ENCODE measurements at places on chromosomes 5 and 9.

GRCh38 chr9:1869843-1870242 lies 145.3 kb upstream of the SMARCA2 start:
- H3K27me3 ChIP-seq: no peaks in the 10 kb centered on the region
- DNase-seq: peak; percentile 45
- no peak overlapping the region for H3K27ac ChIP-seq
- no peak overlapping the region for H3K4me3 ChIP-seq

GRCh38 chr9:73023025-73023541 lies 70.2 kb upstream of the ALDH1A1 start:
- peak; percentile 61 for DNase-seq
- peaks cover 13% of the 10 kb centered on the region for H3K4me1 ChIP-seq
- no peaks in the 10 kb centered on the region for H3K36me3 ChIP-seq
- peak overlapping the region; percentile 3 for H3K27ac ChIP-seq
- H3K4me3 ChIP-seq: no peak overlapping the region

DNA sequence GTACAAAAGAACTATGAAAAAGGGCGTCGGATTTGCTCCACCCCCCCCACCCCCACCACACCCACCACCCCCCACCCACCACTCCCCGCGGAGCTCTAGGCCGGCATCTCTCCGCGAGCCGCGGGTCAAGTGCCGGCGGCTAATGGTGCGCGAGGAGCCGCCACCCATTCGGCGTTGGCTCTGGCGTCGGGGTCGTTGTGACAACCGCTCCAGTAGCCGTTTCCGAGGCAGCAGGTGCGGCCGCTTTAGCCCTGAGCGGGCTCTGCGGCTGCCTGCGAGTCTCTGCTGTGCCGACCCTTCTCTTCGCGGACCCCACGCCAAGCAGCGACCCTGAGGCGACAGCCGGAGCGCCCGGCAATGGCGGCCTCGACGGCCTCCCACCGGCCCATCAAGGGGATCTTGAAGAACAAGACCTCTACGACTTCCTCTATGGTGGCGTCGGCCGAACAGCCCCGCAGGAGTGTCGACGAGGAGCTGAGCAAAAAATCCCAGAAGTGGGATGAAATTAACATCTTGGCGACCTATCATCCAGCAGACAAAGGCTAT lies at the start of gene PPP1R2B:
PPP1R2B (plus strand) TSS at position 90 of the 546 bp plus-strand sequence; CDS start at position 358, 268 bp downstream.
- H3K4me1 ChIP-seq: no peaks in the 10 kb centered on the region
- H3K27ac ChIP-seq: no peak within 1 kb of the TSS
- no peak for DNase-seq
- no peaks in the 10 kb centered on the region for H3K27me3 ChIP-seq

DNA sequence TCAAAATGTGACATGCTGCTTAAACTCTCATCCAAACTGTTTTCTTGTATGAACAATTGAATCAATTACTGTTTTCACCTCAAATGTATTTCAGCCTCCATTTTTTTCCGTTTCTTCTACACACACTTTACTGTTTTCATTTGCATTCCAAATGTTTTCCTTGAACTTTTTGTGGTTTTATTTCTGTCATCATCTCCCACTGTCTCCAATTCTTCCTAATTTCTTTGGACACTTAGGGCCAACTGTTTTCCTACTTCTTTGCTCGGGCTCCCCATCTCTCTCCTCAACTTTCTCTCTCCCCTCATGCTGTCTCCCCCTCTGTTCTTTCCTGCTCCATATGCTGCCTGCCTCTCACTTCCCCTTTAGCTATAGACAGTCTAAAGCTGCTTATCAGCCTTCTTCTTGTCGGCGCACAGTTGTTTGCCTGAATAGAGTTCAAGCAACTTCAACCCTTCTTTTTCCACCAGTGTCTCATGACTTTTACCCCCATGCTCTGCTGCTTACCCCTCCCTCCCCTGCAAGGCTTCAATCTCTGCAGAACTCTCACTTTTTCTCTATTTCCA lies 443.4 kb downstream of the DTWD2 start:
- H3K27ac ChIP-seq: no peak overlapping the region
- H3K27me3 ChIP-seq: no peaks in the 10 kb centered on the region
- no peaks in the 10 kb centered on the region for H3K36me3 ChIP-seq
- no peak overlapping the region for H3K4me3 ChIP-seq

GRCh38 chr9:87766697-87767096 lies 40.8 kb downstream of the CTSL start:
- H3K27ac ChIP-seq: peak overlapping the region; percentile 82
- peak; percentile 71 for DNase-seq
- H3K4me1 ChIP-seq: peaks cover 25% of the 10 kb centered on the region
- no peaks in the 10 kb centered on the region for H3K27me3 ChIP-seq
- no peak overlapping the region for H3K4me3 ChIP-seq

GRCh38 chr5:157020511-157021222 lies 38.2 kb downstream of the HAVCR1 start:
- no peaks in the 10 kb centered on the region for H3K27me3 ChIP-seq
- H3K27ac ChIP-seq: no peak overlapping the region
- H3K4me3 ChIP-seq: no peak overlapping the region
- DNase-seq: no peak
- peaks cover 13% of the 10 kb centered on the region for H3K4me1 ChIP-seq
- no peaks in the 10 kb centered on the region for H3K36me3 ChIP-seq

GRCh38 chr9:26321935-26322334 lies 570.7 kb downstream of the CAAP1 start:
- H3K4me3 ChIP-seq: no peak overlapping the region
- H3K27me3 ChIP-seq: no peaks in the 10 kb centered on the region
- H3K36me3 ChIP-seq: no peaks in the 10 kb centered on the region
- H3K4me1 ChIP-seq: no peaks in the 10 kb centered on the region

DNA sequence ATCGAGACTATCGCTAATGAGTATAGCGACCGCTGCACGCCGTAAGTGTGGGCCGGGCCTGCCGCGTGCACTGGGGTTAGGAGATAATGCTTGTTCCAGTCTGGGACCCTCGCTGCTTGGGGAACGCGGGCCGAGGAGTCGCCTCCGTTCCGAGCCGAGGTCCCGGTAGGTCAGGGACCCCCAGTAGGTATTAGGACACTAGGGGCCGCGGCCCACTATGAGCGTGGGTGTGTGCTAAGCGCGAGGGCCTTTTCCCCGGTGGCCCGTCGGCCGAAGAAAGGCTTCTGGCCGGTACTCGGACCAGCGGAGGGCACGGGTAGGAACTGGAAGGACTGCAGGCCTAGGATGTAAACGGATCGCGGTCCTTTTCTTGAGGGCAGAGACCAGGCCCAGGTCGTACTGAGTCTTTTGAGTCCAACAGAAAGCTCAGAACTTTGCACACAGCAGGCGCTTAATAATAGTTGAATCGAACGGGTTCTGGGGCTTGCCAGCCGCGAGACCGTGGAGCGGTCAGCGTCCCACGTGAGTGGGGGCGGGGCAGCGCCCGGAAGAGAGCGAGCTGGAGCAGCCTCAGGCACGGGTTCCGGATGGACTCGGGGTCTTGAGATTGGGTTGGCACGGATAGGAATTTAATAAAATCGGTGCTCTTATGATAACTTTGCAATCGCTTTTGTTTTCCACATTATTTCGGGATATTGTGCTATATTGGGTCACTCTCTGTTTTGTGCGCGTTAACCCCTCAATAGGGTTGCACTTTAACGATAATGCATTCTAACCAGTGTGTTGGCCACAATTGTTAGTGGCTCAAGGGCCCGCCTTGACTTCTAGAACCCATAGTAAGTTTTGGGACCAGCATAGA lies 733 bp downstream of the HSPA4 start:
- H3K4me1 ChIP-seq: peaks cover 58% of the 10 kb centered on the region
- H3K27ac ChIP-seq: peak overlapping the region; percentile 99
- DNase-seq: peak; percentile 80
- H3K4me3 ChIP-seq: peak overlapping the region; percentile 95

- no peaks in the 10 kb centered on the region for H3K27me3 ChIP-seq
- DNase-seq: peak; percentile 23
Observed at GRCh38 chr9:2621722-2622460, at the start of gene VLDLR. Gene VLDLR (plus strand): TSS chr9:2621787. CDS start chr9:2622190, 403 bp downstream.

- H3K4me1 ChIP-seq: peaks cover 6% of the 10 kb centered on the region
- peaks cover 24% of the 10 kb centered on the region for H3K36me3 ChIP-seq
- H3K27ac ChIP-seq: no peak overlapping the region
- H3K4me3 ChIP-seq: no peak overlapping the region
Observed at GRCh38 chr5:78560000-78560855, 88.3 kb downstream of the LHFPL2 start.

- no peak overlapping the region for H3K27ac ChIP-seq
- no peaks in the 10 kb centered on the region for H3K27me3 ChIP-seq
- no peak for DNase-seq
- peaks cover 4% of the 10 kb centered on the region for H3K36me3 ChIP-seq
- no peaks in the 10 kb centered on the region for H3K4me1 ChIP-seq
Observed at GRCh38 chr5:172410160-172410559, 44.2 kb downstream of the SH3PXD2B start.

- H3K27ac ChIP-seq: peak overlapping the region; percentile 86
- H3K36me3 ChIP-seq: peaks cover 49% of the 10 kb centered on the region
- DNase-seq: peak; percentile 59
- peak overlapping the region; percentile 99 for H3K4me3 ChIP-seq
- H3K27me3 ChIP-seq: no peaks in the 10 kb centered on the region
Observed at GRCh38 chr5:179858241-179858585, 404 bp downstream of the MRNIP start.

DNA sequence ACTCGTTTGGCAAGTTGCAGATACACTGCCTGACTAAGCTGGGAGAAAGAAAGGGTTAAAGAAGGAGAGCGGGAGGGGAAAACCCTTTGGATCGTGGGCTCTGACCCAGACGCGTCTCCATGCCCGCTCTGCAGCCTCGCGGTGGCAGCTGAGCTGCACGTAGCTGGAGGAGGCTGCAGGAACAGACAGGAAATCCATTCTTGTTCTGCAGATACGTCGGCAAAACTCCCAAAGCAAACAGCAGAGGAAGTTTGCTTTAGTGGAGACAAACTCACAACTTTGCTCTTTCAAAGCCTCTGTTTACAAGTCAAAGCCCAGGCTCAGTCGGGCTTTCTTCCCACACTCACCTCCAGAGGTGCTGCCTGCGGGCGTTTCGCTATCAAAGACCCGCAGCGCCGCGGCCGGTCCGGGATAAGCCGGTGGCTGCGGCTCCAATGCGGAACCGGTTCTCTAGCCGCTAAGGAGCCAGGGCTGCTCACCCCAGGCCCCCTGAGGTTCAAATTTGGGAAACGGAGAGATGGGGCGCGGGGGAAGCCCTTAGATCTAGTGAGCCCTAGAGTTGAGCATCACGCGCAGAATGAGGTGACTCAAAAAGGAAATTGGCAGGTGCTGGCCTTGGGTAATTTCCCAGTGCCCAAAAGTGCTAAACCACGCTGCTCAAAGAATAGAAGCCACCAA lies 60.7 kb downstream of the MAT2B start:
- no peak overlapping the region for H3K27ac ChIP-seq
- H3K4me3 ChIP-seq: peak overlapping the region; percentile 64
- H3K4me1 ChIP-seq: no peaks in the 10 kb centered on the region
- peak; percentile 44 for DNase-seq

GRCh38 chr9:35051069-35051967 lies 21.1 kb downstream of the VCP start:
- no peaks in the 10 kb centered on the region for H3K27me3 ChIP-seq
- peak overlapping the region; percentile 0 for H3K27ac ChIP-seq
- no peaks in the 10 kb centered on the region for H3K4me1 ChIP-seq
- peak; percentile 46 for DNase-seq

GRCh38 chr5:5270161-5270560 lies 130.0 kb downstream of the ADAMTS16 start:
- DNase-seq: no peak
- no peak overlapping the region for H3K4me3 ChIP-seq
- H3K36me3 ChIP-seq: no peaks in the 10 kb centered on the region
- no peaks in the 10 kb centered on the region for H3K27me3 ChIP-seq
- H3K27ac ChIP-seq: no peak overlapping the region

DNA sequence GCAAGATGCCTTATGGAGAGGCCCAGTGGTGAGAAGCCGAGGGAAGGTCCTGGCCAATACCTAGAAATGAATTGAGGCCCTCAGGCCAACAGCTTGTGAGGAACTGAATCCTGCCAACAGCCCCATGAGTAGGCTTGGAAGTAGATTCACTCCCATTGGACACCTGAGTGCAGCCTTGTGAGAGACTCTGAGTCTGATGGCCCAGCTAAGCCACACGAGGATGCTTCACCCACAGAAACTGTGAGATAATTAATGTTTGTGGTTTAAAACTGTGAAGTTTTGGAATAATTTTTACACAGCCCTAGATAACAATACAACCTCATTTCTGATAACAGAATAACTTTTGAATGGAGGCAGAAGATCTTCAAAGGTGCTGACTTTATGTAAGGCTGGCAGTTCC lies 65.9 kb upstream of the DAP start:
- no peaks in the 10 kb centered on the region for H3K4me1 ChIP-seq
- no peaks in the 10 kb centered on the region for H3K36me3 ChIP-seq
- no peak for DNase-seq
- no peak overlapping the region for H3K4me3 ChIP-seq
- peaks cover 43% of the 10 kb centered on the region for H3K27me3 ChIP-seq

GRCh38 chr9:124973807-124974206 lies 32.9 kb upstream of the GOLGA1 start:
- H3K27ac ChIP-seq: peak overlapping the region; percentile 73
- H3K36me3 ChIP-seq: no peaks in the 10 kb centered on the region
- no peak for DNase-seq
- H3K27me3 ChIP-seq: no peaks in the 10 kb centered on the region
- H3K4me1 ChIP-seq: no peaks in the 10 kb centered on the region

DNA sequence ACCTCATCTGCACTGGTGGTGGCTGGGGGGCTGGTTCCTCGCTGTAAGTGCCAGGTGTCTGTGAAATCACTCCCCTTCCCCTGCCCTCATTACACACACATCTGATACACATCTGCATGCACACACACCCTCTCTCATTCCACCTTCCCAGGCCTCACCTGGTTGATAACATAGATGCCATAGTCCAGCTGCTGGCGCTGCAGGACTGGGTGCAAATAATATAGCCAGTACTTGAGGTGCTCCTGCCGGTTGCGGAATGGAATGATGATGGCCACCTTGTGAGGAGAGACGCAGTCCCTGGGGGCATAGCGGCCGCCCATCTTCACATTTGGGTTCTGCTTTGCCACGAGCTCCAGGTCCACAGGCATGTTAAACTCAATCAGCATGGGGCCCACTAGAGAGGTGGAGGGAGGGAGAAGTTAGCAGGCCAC lies 32.1 kb downstream of the B4GALT1 start:
- no peaks in the 10 kb centered on the region for H3K27me3 ChIP-seq
- peaks cover 39% of the 10 kb centered on the region for H3K4me1 ChIP-seq
- no peak overlapping the region for H3K27ac ChIP-seq
- no peak overlapping the region for H3K4me3 ChIP-seq

GRCh38 chr5:23001120-23001519 lies 148.0 kb upstream of the CDH12 start:
- no peak overlapping the region for H3K27ac ChIP-seq
- H3K4me1 ChIP-seq: no peaks in the 10 kb centered on the region
- no peak overlapping the region for H3K4me3 ChIP-seq
- no peaks in the 10 kb centered on the region for H3K36me3 ChIP-seq
- H3K27me3 ChIP-seq: no peaks in the 10 kb centered on the region

DNA sequence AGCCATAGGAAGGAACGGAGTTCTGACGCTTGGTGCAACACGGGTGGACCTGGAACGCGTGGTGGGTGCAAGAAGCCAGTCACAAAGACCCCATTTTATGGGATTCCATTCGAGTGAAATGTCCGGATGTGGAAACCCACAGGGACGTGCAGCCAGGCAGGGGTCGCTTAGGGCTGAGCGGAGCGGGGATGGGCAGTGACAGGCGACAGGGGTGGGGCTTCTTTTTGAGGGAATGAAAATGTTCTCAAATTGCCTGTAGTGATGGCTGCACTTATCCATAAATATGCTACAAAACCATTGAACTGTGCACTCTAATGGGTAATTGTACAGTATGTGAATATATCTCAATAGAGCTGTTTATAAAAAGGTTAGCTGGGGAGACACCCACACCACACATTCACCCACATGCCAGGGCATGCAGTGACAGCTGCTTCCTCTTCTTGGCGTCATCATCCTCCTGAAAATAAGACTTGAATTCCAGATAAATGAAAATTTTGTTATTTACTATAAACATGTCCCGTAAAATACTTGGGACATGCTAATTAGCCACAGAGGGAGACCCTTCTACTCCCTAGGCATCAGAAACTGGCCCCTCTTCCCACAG lies 71.3 kb upstream of the OLFM1 start:
- H3K27me3 ChIP-seq: peaks cover 13% of the 10 kb centered on the region
- no peak for DNase-seq
- no peak overlapping the region for H3K27ac ChIP-seq
- no peaks in the 10 kb centered on the region for H3K36me3 ChIP-seq
